ENCODE measurements at places on chromosomes 7 and 10. TPM values are rescaled to one million over a fixed set of nuclear protein-coding genes. Genes with fewer than 3 reads are reported as not detected.

Gene CALML3
- total RNA-seq = not detected

Gene SPDYE2
- not detected for total RNA-seq

Gene XRCC2
- total RNA-seq = 28.5 TPM

Gene FANK1
- 0.38 TPM for total RNA-seq

Gene WDFY4
- 0.05 TPM for total RNA-seq

DNA sequence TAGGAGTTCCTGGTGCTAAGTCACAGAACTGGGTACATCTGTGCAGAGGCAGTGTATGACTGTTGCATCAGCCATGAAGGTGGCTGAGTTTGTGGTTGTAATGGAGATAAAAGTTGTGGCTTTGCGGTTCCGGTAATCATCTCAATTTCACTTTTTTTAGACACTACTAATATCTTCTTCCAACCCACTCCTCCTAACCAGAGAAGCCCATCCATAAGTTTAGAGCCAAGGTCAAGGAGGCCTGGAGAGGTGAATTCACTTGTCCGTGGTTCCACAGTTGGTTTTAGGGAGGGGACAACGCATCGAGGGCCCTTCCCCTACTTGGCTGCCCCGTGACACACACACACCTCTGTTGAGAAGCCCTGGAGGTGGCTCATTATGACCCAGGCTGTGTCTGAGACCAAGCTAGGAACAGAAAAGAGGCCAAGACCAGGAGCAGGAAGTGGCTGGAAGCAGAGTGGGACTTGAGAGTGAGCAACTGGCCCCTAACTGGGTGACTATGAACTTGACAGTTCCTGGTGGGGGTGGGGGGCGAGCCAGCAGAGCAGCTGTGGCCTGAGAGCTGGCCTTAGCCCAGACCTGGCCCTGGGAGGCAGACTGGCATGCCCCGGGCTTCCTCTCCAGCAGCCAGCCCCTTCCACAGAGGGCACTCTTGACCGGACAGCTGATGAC, 66.8 kb upstream of the COL13A1 start:
- H3K36me3 ChIP-seq = no peaks in the 10 kb centered on the region
- H3K4me3 ChIP-seq = peak overlapping the region; percentile 7
- peaks cover 7% of the 10 kb centered on the region for H3K27me3 ChIP-seq
- DNase-seq = peak; percentile 63
- H3K27ac ChIP-seq = peak overlapping the region; percentile 1
- H3K4me1 ChIP-seq = peaks cover 18% of the 10 kb centered on the region

- no peaks in the 10 kb centered on the region for H3K36me3 ChIP-seq
- no peak for DNase-seq
- no peak overlapping the region for H3K27ac ChIP-seq
- H3K4me1 ChIP-seq = no peaks in the 10 kb centered on the region
These were observed 162.9 kb downstream of the ST7 start for GRCh38 chr7:117116211-117116610.

DNA sequence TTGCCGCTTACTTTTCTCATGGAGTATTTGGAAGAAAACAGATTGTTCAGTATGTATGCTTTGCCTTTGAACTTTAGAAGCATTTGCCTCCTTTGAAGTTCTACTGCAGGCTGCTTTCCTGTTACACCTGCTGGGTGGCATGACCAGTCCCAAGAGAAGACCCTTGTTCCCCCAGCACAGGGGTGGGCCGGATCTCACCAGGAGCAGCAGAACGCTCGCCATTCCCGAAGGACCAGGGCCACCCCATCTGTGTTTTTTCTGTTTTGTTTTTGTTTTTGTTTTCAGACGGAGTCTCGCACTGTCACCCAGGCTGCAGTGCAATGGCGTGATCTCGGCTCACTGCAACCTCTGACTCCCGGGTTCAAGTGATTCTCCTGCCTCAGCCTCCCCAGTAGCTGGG, 493.6 kb downstream of the PTPRN2 start:
- H3K4me3 ChIP-seq = no peak overlapping the region
- H3K4me1 ChIP-seq = no peaks in the 10 kb centered on the region
- no peak overlapping the region for H3K27ac ChIP-seq

- peaks cover 2% of the 10 kb centered on the region for H3K27me3 ChIP-seq
- H3K36me3 ChIP-seq = no peaks in the 10 kb centered on the region
- DNase-seq = peak; percentile 71
- H3K4me3 ChIP-seq = peak overlapping the region; percentile 9
- no peak overlapping the region for H3K27ac ChIP-seq
- H3K4me1 ChIP-seq = peaks cover 5% of the 10 kb centered on the region
These were observed 22.8 kb upstream of the TTYH3 start for GRCh38 chr7:2608921-2609411.

GRCh38 chr7:42639930-42640329, 271.9 kb downstream of the C7orf25 start:
- H3K4me3 ChIP-seq = no peak overlapping the region
- DNase-seq = no peak

DNA sequence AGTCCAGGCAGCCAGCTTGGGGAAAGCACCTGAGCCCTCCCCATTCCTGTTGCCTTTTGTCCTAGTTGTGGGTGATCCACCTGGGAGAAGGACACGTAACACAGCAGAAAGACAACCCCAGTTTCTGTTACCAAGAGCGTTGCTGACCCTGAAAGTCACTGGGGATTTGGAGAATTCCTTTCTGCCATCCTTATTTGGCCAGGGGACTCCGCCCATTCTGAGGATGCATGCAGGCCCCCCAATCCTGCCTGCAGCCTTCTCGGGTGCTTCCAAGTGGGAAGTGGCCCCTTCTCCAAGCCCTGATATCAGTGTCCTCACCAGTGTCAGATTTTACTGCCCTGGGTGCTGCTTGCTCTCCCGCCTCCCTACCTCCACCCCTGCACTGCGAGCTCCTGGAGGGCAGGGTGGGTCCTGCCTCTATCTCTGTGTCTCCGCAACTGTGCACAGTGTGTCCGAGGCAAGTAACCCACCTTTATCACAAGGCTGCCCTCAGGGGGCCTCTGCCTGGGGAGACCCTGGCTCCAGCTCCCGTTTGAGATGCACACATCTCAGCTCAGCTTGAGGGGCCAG, 9.2 kb upstream of the ADCY1 start:
- DNase-seq = no peak
- H3K27me3 ChIP-seq = peaks cover 6% of the 10 kb centered on the region
- no peak overlapping the region for H3K27ac ChIP-seq
- H3K4me3 ChIP-seq = no peak overlapping the region
- no peaks in the 10 kb centered on the region for H3K4me1 ChIP-seq

- DNase-seq = peak; percentile 62
- H3K4me3 ChIP-seq = no peak overlapping the region
- peaks cover 24% of the 10 kb centered on the region for H3K4me1 ChIP-seq
- peak overlapping the region; percentile 58 for H3K27ac ChIP-seq
These were observed 244.9 kb downstream of the MAD1L1 start for GRCh38 chr7:1987591-1988532.

GRCh38 chr10:72318418-72319262, 36.1 kb downstream of the DNAJB12 start:
- H3K4me3 ChIP-seq = peak overlapping the region; percentile 73
- peak overlapping the region; percentile 91 for H3K27ac ChIP-seq
- H3K27me3 ChIP-seq = no peaks in the 10 kb centered on the region
- peaks cover 61% of the 10 kb centered on the region for H3K4me1 ChIP-seq
- peak; percentile 68 for DNase-seq

DNA sequence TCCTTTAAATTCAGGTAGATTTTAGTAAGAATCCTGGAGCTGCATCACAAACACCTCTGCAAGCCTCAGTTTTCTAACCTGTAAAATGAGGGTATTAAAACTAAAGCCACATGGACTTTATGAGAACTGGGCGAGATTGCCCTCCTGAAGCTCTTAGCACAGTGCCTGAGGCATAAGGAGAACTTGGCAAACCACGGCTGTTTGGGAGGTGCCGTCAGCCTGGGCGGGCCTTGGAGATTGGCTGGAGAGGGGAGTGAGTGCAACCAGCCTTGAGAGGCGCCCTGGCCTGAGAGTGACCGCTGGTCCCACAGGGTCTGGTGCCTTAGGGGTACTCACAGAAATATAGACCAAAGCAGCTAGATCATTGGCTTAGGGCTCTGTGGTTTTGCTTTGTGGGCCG, 5.4 kb upstream of the TNS3 start:
- no peak for DNase-seq
- H3K27me3 ChIP-seq = peaks cover 14% of the 10 kb centered on the region
- no peak overlapping the region for H3K4me3 ChIP-seq
- no peak overlapping the region for H3K27ac ChIP-seq
- no peaks in the 10 kb centered on the region for H3K36me3 ChIP-seq
- H3K4me1 ChIP-seq = no peaks in the 10 kb centered on the region

DNA sequence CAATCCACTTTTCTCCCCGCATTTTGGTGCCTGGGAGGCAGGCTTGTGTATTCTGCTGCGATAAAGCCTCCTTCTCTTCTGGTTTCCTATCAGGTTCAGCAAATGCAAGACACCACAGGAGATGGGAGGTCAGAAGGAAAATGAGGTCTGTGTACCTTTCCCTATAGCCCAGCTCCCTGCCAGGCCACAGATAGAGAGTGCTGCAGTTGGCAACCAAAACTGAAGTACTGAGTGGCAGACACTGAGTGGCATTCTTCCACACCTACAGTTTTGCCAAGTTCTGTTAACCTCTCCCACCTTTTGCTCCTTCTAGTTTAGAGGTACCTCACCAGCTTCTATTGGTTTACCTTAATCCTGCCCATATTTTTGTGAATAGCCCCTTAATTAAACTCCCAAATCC, 948.4 kb downstream of the SORCS1 start:
- no peaks in the 10 kb centered on the region for H3K27me3 ChIP-seq
- no peak for DNase-seq
- no peak overlapping the region for H3K4me3 ChIP-seq
- H3K36me3 ChIP-seq = no peaks in the 10 kb centered on the region

GRCh38 chr10:67036808-67037207, 111.0 kb downstream of the LRRTM3 start:
- no peak for DNase-seq
- H3K4me3 ChIP-seq = no peak overlapping the region
- no peaks in the 10 kb centered on the region for H3K36me3 ChIP-seq
- no peaks in the 10 kb centered on the region for H3K27me3 ChIP-seq
- H3K27ac ChIP-seq = no peak overlapping the region
- H3K4me1 ChIP-seq = no peaks in the 10 kb centered on the region

DNA sequence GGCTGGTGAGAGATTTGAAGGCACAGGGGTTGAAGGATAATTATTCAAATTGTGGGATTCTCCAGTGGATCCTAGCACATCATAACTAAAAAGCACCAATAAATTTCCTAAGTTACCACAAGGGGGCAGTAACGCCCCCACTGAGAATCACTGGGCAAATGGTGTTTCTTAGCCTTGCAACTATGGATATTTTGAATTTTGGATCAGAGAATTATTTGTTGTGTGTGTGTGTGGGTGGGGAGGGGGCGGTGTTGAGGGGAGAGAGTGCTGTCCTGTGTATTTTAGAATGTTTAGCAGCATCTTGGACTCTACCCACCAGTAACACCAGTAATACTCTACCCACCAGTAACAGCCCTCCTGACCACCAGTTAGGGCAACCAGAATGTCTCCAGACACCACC, 63.3 kb upstream of the PRKG1 start:
- H3K4me1 ChIP-seq = no peaks in the 10 kb centered on the region
- DNase-seq = peak; percentile 64
- no peak overlapping the region for H3K4me3 ChIP-seq

- H3K27me3 ChIP-seq = peaks cover 7% of the 10 kb centered on the region
- H3K4me3 ChIP-seq = no peak overlapping the region
- DNase-seq = no peak
- no peaks in the 10 kb centered on the region for H3K36me3 ChIP-seq
- no peak overlapping the region for H3K27ac ChIP-seq
These were observed 118.4 kb upstream of the INSYN2A start for GRCh38 chr10:127314797-127315196.

GRCh38 chr7:130941322-130942210, 207.6 kb upstream of the KLF14 start:
- peak overlapping the region; percentile 86 for H3K4me3 ChIP-seq
- peak; percentile 69 for DNase-seq
- peaks cover 79% of the 10 kb centered on the region for H3K36me3 ChIP-seq
- no peaks in the 10 kb centered on the region for H3K27me3 ChIP-seq
- H3K4me1 ChIP-seq = peaks cover 80% of the 10 kb centered on the region
- peak overlapping the region; percentile 90 for H3K27ac ChIP-seq

All from activated CD4-positive, alpha-beta T cell treated with anti-CD3 and anti-CD28 coated beads, Interleukin-2, amount 10 ng/mL, durations not matched to agents 24 days and 14 days (primary cell).